ENCODE measurements at places on chromosomes 2 and 18. TPM values are rescaled to one million over a fixed set of nuclear protein-coding genes. Genes with fewer than 3 reads are reported as not detected.

DNA sequence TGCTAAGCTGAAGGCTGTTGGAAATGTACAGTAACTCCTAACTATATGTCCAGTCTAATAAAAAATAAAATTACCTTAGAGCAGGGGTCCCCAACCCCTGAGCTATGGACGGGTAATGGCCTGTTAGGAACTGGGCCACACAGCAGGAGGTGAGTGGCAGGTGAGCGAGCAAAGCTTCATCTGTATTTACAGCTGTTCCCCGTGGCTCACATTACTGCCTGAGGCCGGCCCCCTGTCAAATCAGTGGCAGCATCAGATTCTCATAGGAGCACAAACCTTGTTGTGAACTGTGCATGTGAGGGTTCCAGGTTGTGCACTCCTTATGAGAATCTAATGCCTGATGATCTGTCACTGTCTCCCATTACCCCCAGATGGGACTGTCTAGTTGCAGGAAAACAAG, 73.1 kb upstream of the CXCR4 start:
- H3K4me3 ChIP-seq = no peak overlapping the region
- H3K4me1 ChIP-seq = no peaks in the 10 kb centered on the region
- no peaks in the 10 kb centered on the region for H3K27me3 ChIP-seq
- no peaks in the 10 kb centered on the region for H3K36me3 ChIP-seq
- no peak for DNase-seq

GRCh38 chr2:169822036-169822435, 2.7 kb downstream of the METTL5 start:
- H3K27ac ChIP-seq = no peak overlapping the region
- H3K4me1 ChIP-seq = peaks cover 48% of the 10 kb centered on the region
- H3K4me3 ChIP-seq = no peak overlapping the region
- DNase-seq = no peak

DNA sequence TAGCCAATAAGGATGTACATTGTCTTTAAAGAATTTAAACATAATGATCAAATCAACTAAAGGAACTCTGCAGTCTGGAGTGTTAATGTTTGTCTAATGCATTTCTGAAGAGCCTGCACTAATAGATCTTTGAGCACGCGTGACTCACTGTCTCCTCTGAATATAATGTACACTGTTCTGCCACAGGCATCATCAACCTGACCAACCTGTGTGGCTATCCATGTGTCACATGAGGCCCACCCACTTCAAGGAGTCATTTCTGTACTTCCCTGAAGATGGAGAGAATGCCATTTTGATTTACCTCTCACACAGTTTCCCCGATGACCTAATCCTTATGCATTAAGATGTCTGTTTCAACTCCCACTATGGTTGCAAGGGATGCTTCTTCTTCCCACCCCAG, 434.0 kb upstream of the SPHKAP start:
- H3K27ac ChIP-seq = no peak overlapping the region
- no peaks in the 10 kb centered on the region for H3K27me3 ChIP-seq
- H3K4me3 ChIP-seq = no peak overlapping the region
- H3K4me1 ChIP-seq = no peaks in the 10 kb centered on the region

DNA sequence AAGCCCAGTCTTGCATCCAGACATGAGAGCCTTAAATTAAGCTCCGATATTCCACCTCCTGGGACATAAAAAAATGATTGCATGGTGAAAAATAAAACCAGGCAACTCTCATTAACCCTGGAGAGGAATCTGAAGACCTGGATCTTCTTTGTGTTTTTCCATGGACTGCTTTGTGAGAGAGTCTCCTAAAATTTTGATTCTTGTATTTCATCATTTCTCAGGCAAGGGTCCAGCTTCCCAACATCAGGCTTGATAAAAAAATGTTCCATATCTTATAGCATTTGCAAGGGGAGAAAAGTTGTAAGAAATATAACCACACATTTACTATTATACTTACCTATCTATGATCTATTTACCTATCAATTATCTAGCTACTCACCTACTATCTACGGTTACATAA, 327.5 kb upstream of the SPHKAP start:
- no peak overlapping the region for H3K4me3 ChIP-seq
- H3K27ac ChIP-seq = no peak overlapping the region
- DNase-seq = no peak
- no peaks in the 10 kb centered on the region for H3K36me3 ChIP-seq
- no peaks in the 10 kb centered on the region for H3K27me3 ChIP-seq

- H3K27me3 ChIP-seq = no peaks in the 10 kb centered on the region
- no peaks in the 10 kb centered on the region for H3K36me3 ChIP-seq
- no peak overlapping the region for H3K27ac ChIP-seq
- H3K4me1 ChIP-seq = no peaks in the 10 kb centered on the region
- no peak for DNase-seq
Observed at GRCh38 chr2:141393214-141393545, 737.6 kb downstream of the LRP1B start.

- peak; percentile 78 for DNase-seq
- H3K4me1 ChIP-seq = peaks cover 13% of the 10 kb centered on the region
- H3K27ac ChIP-seq = no peak overlapping the region
- H3K4me3 ChIP-seq = no peak overlapping the region
- H3K27me3 ChIP-seq = no peaks in the 10 kb centered on the region
Observed at GRCh38 chr18:48676756-48677368, 138.0 kb downstream of the CTIF start.

DNA sequence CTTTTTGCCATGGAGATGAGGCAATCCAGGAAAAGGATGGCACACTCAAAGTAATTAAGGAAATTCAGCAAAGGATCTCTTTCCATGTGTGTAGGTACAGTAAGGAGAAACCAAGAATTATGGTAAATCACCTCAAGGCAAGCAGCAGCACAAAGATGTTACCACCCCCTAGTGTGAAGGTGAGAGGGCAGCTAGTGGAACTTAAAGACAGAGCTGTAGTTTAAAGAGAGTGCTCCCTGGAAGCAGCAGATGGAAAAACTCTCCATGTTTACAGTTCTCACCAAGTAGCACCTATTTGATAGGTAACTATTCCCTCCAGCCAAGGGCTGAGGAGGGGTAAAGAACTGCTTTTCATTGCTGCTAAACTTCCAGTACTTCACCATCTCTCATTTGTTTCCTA, 860.4 kb upstream of the CRIM1 start:
- H3K4me3 ChIP-seq = no peak overlapping the region
- H3K27ac ChIP-seq = no peak overlapping the region
- no peak for DNase-seq
- H3K27me3 ChIP-seq = no peaks in the 10 kb centered on the region

DNA sequence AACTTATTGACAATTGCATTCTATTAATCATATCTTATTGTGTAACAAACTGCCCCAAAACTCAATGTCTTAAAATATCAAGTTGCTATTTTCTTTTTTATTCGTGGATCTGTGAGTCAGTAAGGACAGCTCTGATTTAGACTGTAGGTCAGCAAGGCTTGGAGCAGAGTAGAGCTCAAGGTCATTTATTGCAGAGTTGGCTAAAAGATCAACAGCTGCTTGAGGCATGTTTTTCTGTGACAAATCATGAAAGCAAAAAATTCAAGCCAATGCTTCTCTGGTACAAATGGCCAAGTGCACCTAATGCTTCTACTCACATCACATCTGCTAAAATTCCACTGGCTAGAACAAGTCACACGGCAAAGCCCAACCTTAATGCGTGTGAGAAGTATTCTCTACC, 497.7 kb upstream of the LRATD1 start:
- H3K27me3 ChIP-seq = no peaks in the 10 kb centered on the region
- DNase-seq = no peak
- no peaks in the 10 kb centered on the region for H3K36me3 ChIP-seq
- H3K4me1 ChIP-seq = no peaks in the 10 kb centered on the region
- H3K27ac ChIP-seq = no peak overlapping the region

DNA sequence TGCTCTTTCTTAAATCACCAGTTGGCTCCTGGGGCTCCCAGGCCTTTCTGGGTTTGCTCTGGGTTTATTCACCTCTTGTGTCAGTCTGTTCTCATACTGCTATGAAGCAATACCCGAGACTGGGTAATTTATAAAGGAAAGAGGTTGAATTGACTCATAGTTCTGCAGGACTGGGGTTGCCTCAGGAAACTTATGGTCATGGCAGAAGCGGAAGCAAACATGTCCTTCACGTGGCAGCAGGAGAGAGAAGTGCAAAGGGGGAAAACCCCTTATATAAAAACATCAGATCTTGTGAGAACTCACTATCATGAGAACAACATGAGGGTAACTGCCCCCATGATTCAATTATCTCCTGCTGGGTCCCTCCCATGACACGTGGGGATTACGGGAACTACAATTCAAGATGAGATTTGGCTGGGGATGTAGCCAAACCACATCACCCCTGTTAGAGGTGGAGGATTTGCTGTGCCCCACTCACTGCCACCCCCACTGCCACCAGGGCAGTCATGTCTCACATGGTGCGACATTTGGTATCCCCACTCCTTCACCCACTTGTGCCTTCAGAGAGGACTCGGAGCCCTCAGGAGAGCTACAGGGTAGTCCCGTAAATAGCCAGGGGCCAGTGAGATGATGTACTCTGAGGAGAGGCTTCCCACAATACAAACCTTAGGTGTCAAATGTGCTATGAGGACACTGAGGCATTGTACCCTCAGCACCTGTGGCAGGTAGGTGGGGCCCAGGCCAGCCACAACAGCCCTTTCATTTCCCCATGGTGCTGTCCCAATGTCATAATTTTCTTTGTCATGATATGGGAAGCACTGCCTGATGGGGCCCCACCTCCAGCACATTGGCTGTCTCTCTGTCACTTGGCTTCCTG, 35.7 kb downstream of the CDC42EP3 start:
- peaks cover 13% of the 10 kb centered on the region for H3K36me3 ChIP-seq
- peak overlapping the region; percentile 76 for H3K27ac ChIP-seq
- peak overlapping the region; percentile 23 for H3K4me3 ChIP-seq
- peaks cover 46% of the 10 kb centered on the region for H3K4me1 ChIP-seq

DNA sequence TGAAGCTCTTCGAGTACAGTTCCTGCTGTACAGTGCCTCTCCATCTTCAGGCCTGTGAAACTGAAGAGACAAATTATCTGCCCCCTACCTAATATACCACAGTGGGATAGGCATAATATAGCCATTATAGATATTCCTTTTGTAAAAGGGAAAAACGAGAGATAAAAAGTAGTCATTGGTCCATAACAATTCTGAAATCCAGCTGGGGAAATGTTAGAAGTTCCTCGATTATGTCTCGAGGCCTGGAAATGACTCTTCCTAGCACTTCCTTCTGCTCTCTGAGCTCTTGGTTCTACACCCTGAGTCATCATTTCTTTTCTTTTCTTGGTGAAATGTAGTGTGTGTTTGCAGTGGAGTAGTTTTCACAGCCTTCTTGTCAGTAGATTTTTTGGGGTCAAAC, 51.5 kb downstream of the ASB1 start:
- no peak overlapping the region for H3K4me3 ChIP-seq
- H3K27ac ChIP-seq = no peak overlapping the region
- DNase-seq = no peak
- H3K4me1 ChIP-seq = peaks cover 2% of the 10 kb centered on the region

Gene RTP5
- not detected for total RNA-seq

Gene SRD5A2
- total RNA-seq = not detected

Gene KCNJ13
- not detected for total RNA-seq

Gene FAM124B
- 0.21 TPM for total RNA-seq

Gene DUSP2
- total RNA-seq = 20.3 TPM

Measured in activated CD8-positive, alpha-beta T cell treated with anti-CD3 and anti-CD28 coated beads, Interleukin-2, amount 10 ng/mL, durations not matched to agents 7 days and 5 days (primary cell).